ENCODE measurements at places on chromosomes 7 and 10. TPM values are rescaled to one million over a fixed set of nuclear protein-coding genes. Genes with fewer than 3 reads are reported as not detected.

The TEX36 gene
- polyA plus RNA-seq, result 0.32 TPM

The ACSM6 gene
- not detected for polyA plus RNA-seq

The ADIRF gene
- polyA plus RNA-seq, result 39.4 TPM

The NME8 gene
- polyA plus RNA-seq, result not detected

GRCh38 chr10:124792998-124793352 is 1.3 kb upstream of the EEF1AKMT2 start:
- no peak for DNase-seq

DNA sequence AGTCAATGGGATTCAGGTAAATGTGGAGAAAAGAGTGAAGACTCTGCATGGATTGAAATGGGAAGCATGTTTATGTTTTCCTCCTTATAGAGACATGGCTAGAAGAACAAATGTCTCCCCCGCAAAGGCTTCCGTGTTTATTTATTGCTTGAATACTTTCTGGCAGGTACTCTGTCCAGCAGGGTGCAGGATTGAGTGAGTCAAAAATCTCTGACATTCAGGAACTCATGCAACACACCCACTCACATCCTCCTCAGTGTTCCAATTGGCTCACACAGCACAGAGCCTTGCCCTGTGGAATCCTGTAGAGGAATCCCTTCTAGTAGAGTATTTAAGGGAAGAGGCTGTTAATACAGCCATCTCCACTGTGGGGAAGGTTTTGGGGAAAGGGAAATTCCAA is 290.3 kb upstream of the VWC2 start:
- DNase-seq, result no peak

DNA sequence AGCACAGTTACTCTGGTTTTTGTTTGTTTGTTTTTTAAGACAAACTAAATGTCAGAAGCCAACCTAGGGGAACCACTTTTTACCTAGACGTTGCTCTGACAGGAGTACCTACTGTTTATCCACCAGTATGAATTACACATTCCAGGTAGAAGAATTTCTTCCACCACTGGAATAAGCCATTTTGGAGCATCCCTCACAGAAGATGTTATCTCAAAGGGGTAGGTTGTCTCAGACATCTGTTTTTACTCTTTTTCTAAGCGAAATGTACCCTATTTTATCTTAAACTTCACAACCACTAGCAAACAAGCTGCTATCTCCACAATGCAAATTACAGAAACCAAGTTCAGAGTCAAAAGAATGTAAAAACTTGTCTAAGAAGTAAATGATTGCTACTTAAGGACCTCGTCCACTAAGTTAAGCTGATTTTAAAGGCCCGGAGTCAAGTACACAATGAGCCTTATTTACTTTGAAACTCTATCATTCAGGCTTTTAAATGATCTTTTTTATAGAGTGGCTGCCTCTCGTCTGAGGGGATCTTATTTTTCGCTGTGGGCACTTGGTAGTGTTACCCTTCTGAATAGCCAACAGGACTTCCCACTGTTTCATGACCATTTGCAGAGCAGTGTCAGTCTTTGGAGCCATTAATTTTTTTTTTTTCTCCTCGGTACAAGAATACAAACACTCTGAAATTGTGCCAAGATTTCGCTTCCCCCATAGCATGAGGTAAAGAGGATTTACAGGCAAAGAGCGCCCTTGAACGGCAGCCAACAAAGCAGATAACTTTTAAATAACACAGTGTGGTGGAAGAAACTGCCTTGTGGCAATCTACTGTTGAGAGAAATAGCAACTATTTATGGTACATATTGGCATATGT is 15.7 kb upstream of the ARMC3 start:
- DNase-seq, result peak; percentile 47

DNA sequence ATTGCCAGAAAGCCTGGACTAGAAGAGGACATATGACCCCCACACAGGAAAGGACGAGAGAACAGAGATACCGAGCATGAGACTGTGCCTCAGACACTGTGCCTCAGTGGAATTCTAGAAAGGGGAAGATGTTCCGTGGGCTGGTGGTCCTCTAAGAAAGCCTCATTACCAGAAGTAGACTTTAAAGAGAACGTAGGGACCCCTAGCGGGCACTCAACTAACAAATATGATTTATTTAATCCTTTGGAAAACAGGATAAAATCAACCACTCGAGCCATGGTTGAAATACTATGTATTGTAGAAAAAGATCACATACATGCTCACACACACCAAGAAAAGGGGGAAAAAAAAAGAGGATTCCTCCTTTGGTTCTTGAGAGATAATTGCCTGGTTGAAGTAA is 701.2 kb upstream of the SORCS1 start:
- DNase-seq, result no peak

DNA sequence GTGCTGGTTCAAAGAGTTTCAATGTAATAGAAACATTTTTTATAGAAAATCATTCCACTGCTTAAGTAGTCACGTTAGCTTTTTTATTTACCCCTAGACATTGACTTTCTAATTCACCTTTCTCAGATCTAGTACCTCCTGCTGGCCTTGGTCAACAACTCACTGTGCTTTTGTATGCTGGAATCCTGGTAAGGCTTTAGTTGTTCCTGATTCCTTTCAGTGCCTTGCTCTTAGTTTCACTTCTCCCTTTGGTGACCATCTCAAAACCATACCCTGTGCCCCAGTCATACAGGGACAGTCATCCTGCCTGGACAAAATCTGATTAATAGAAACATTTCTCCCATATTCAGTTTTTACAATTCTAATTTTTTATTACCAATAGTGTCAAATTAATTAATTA is 130.2 kb downstream of the GPR37 start:
- no peak for DNase-seq

- DNase-seq, result peak; percentile 51
Measured at GRCh38 chr10:4034907-4035598, 250.0 kb upstream of the KLF6 start.

DNA sequence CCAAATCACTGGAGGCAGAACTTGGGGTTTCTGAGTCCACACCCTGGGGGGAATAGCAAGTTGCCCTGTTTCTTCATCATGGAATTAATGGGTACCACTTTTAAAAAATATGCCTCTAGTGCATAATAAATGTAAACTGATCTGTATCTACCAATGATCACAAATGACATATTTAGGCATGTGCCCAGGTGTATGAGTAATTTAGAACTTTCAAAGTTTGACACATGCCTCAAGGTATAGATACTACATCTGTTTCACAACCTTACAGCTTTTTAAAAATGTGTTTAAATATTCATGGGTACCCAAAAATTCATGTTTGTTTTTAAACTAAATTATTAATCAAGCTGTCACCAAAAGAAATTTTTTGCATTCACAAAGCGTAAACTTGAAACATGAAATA is 226.0 kb downstream of the KIAA1217 start:
- DNase-seq, result no peak

- no peak for DNase-seq
Measured at GRCh38 chr10:27861781-27862180, 116.2 kb upstream of the MKX start.

DNA sequence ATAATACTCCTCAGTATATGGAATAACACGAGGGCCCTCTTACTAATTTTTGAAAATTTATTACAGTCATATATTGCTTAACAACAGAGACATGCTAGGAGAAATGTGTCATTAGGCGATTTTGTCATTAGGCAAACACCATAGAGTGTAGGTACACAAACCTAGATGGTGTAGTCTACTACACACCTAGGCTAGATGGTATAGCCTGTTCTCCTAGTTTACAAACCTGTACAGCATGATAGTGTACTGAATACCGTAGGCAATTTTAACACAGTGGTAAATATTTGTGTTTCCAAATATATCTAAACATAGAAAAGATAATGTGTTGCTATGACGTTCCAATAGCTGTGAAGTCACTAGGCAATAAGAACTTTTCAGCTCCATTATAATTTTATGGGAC is 12.8 kb downstream of the OR2F1 start:
- no peak for DNase-seq

DNA sequence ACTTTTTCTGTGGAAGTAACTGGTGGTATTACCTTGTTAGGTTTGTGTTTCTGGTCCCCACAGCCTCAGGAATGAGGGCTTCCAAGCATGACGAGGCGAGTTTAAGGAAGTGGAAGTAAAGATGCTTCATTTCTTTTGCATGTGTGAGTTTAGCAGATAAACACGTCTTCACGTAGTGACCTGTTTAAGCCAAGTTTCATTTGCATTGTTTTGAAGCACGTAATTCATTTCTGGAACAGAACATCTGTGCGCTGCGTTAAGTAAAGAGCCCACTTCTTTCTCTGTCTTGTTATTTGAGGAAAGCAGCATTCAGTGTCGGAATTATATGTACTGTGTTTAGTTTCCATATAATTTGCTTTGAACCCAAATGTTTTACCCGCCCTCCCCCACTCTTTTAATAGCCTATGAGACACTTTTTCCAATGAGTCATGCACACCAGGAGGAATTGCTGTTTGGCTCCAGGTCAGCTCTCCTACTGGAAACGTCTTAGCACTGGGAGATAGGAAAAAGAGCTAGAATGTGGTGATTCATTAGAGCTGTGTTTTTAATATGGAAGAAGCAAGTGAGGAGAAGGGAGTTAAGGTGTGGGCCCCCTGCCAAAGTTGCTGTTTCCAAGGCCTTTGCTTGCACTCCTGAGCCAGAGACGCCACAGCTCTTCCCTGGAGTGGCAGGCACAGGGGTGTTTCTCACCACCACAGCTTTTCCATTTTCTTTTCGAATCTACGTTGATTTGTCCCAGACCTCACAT is 36.7 kb downstream of the BTBD16 start:
- DNase-seq, result peak; percentile 99

- DNase-seq, result peak; percentile 20
Measured at GRCh38 chr10:12279281-12279680, 70.1 kb upstream of the CAMK1D start.

DNA sequence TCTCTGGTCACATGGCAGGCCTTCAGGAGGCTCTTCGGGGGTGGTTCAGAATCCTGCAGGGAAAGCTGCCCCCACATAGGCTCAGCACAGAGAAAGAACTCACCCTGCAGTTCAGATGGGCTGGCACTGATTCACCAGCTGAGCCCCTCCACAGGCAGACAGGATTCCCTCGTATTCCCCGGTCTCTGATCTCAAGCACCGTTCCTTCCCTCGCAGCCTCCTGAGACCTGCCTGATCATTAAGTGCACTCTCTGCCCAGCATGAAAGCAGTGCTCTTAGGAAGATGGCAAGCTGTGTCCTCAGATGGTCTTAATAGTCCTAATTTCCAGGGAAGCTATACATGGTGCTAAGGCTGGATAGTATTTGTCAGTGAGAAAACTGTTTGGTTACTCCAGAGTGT is 78.2 kb upstream of the NPS start:
- DNase-seq, result no peak

DNA sequence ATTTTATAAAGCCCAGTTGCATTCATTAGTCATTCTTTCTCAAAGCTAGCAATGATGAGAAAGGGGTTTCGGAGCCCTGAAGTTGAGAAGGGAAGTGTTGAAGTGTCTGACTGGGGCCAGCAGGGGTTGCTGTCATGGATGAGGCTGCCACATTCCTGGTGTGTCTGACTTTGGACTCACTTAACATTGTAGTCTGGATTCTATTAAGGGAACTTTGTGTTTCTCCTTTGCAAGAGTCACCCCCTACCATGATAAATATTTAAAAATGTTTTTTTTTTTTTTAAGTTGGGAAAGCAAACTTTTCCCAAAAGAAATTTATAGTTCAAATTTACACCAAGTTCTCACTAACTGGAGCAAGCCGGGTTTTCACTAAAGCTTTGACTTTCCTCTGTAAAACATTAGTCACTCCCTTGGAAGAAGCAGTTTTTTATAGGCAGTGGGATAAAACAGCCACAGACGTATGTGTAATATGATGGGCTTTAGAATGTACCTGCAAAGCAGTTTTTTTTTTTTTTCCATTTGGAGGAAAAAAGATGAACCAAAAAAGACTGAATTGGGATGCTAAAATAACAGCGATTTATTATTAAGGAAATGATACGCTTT is 243.6 kb downstream of the TWIST1 start:
- peak; percentile 28 for DNase-seq

DNA sequence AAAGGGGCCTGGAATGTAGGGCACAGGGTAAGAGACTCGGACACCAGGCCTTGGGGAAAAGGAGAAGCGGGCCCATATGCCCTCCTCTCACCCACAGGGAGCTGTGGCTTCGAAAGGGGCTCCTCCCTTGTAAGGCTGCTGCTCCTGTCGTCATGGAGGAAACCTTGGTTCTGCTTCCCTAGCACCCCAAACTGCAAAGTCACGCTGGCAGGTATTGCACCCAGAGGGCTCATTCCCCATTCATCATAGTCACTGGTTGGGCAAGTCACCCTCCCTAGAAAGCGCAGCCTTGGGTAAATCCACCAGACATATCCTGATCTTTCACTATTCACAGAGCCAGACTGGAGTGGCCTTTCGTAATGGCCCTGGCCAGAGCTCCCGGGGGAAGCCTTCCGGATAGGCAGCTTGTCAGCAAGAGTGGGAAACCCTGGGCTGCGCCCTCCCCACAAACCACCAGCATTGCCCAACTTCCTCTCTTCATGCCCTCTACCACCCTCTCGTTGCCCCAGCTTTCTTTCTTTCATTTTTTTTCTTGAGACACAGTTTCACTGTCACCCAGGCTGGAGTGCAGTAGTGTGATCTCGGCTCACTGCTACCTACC is 121.0 kb downstream of the HIP1 start:
- DNase-seq, result peak; percentile 6

DNA sequence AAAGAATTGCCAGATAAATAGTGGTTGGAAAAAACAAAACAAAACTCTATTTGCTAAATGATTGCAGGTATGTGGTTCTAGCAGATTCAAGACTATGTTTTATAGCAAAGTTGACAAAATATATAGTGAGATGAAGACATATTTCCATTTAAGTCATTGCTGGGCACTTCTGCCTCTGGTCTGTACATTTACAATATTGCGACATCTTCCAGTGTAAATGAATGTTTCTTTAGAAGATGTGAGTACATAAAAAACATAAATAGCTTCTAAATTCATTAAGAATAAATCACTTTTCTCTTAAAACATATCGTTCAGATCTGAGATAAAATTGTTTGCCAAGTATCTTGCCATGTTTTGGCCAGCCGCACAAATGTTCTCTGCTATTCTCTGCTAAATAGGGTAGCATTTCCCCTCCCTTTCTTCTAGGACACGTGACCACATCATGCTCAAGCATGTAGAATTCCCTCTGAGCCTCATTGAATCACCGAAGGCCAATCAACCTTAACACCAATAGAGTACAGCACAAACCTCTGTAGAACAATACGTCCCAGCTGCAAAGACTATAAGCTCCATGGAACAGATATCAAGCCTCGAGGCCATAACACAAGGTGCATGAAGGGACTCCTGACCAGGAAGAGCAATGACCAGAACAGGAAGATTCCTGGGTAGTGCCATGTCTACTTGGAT is 1173.3 kb downstream of the GATA3 start:
- no peak for DNase-seq

- DNase-seq, result no peak
Measured at GRCh38 chr7:139681812-139682135, 96.0 kb downstream of the HIPK2 start.

GRCh38 chr10:101708870-101709269 is 13.9 kb upstream of the FBXW4 start:
- no peak for DNase-seq

DNA sequence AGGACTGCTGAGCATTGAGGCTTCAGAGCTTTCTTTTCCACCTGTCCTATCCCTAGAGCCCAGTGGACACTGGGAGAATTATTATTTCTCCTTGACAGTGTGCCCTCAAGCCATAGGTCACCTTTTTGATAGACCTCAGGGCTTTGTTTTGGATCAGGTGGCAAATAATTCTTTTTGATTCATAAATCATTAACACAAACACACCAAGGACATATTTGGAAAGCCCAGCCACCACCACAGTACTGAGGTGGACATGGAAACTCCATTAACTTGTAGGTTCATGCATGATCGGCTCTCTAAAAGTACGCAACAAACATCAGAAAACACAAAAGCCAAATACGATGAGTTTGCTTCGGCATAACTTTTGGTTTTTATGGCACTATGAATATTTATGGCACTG is 17.8 kb upstream of the PLEKHS1 start:
- no peak for DNase-seq

Measured in fibroblast of lung (primary cell).